ENCODE measurements at places on chromosomes 16 and 17.

GRCh38 chr17:56774650-56775049, 59.1 kb downstream of the C17orf67 start:
- DNase-seq = no peak

GRCh38 chr17:71472809-71473789, 647.7 kb upstream of the SOX9 start:
- peak; percentile 5 for DNase-seq

DNA sequence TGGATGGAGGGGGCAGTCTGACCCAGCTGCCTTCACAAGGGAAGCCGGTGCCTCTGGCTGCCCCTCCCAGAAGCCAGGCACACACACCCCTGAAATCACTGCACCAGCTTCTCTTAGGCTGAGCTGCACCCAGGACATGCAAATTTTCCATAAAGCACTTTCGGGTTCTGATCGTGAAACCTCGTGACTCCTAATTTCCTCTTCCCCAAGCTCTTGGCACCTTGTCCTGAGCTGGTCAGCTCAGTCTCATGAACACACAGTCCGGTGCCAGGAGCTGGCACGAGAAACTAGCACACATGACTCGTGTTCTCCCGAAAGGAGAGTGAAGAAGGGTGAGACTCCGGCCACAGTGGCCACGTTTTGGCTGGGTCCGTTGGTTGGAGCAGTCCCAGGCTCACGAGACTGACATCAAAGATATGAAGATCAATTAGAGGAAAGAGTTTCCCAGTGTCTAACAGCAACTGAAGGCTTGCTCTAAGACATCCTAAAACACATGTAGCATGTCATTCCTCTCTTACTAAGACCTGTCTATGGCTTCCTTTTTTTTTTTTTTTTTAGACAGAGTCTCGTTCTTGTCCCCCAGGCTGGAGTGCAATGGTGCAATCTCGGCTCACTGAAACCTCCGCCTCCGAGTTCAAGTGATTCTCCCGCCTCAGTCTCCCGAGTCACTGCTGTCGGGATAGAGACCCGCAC, 9.2 kb upstream of the ABR start:
- DNase-seq = peak; percentile 87

- DNase-seq = no peak
Measured at GRCh38 chr16:591231-591630, 1.4 kb downstream of the RAB40C start.

DNA sequence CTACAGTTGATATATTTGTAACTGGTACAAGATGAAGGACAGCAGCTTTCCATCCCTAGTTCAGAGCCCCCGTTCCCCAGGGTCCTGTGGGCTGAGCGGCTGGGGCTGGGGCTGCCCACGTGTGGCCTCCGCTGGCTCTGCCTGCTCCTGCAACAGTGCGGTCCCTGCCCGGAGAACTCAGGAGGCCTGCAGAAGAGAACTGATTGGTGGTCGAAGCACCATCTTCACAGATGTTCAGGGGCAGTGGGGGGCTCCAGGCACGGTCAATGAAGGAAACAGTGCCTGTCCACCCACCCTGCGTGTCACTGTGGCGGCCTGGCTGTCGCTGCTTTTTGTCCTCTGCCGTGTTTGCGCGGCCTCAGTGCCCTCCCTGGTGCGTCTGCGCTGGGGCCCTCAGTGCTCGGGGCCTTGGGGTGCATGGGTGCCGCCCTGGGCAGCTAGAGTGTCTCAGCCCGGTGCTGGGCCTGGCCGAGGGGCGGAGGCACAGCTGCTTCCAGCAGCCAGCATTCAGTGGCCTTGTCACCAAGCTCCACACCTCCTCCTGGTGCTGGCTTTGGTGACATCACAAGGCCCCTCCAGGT, 4.2 kb upstream of the NUDT16L1 start:
- DNase-seq = no peak

GRCh38 chr17:82820278-82821251, 19.3 kb downstream of the ZNF750 start:
- DNase-seq = no peak

DNA sequence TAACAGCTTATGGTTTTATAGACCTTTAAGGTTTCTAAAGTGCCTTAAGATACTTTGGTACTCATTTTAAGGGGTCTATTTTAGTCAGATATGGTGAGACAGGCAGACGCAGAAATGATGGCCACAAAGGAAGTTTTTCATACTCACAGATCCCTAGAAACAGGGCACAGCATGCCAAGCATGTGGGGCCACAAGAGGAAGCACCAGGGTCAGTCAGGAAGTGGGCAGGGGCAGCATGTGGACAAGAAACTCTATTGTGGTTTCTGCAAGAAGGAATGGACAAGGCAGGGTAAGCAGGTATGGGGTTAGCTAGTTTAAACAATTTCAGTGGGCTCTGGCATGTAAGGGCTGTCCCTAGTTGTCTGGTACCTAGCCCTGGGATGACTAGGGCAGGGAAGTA, 8.5 kb downstream of the EFCAB3 start:
- no peak for DNase-seq

DNA sequence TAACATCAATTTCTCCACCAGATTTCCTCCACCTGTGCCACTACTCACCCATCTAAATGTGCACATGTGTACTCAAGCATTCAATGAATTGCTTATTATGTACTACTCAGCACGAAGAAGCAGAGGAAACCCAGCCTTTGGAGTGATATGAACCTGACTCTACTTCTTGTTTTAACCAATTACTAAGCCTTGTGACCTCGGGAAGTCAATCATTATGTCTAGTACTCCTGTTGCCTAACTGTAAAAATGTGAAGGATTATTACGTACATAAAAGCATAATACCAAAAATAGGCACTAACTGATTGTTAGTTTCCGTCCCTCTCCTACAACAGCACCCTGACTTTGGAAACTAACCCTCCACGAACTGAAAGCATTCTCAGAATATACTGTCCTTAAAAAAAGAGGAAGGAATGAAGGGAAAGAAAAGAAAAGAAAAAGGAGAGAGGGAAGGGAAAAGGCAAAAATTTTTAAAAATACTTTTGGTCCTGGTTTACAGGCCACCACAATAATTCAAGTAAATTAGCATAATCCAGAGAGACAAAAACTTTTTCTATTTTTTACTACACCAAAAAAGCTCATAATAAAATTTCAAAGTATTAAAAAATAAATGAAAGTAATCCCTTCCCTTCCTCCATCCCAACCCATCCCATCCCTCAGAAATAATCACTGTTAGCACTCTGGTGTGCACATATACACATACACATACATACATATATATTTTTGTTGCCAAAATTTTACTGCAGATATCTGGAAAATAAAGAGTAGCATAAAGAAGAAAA, 53.6 kb downstream of the KANSL1 start:
- DNase-seq = no peak

- DNase-seq = peak; percentile 74
Measured at GRCh38 chr16:27304881-27305745, 8.7 kb upstream of the IL4R start.

GRCh38 chr17:68122587-68122986, 87.1 kb downstream of the KPNA2 start:
- DNase-seq = no peak

DNA sequence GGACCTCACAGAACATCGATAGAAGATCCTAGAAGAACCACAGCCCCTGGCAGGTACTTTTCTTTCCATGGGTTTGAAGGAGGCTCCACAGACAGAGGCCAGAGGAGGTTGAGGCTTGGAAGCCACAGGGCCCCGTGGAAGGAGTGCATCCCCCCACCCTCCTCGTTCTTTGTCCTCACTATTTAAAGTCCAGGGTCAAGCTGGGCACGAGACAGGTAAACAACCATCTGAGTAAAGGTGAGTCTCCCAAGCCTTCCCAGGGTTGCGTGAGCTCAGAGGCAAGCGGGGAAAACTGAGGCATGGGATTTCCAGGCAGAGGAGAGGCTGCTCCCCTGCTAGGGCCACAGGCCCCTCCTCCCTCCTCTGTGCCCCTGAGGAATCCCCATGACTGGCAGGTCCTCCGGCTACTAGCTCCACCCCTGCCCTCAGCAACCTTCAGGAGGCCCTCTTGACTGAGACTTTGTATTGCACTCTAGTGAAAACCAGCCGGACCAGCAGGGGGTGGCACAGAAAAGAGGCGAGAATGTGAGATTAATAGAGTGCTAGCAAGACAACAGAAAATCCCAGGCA, 927 bp upstream of the SULT1A2 start:
- no peak for DNase-seq

DNA sequence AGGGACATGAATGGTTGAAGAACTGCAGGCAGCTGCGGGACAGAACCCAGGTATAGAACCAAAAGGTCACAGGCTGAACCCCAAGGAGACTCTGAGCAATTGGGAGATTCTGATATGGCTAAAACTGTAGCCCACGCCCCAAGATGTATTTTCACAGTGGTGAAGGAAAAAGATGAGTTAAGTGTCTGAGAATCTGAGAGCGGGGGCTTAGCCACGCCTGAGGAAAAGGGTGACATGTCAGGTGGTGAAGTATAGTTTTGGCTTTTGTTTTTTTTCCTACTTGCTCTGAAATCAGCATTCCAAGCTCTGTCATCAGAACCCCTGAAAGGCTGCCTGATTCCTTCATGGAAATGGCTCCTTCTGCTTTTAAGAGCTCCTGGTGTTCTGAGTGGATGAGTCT, 73.3 kb downstream of the AKAP1 start:
- DNase-seq = no peak

DNA sequence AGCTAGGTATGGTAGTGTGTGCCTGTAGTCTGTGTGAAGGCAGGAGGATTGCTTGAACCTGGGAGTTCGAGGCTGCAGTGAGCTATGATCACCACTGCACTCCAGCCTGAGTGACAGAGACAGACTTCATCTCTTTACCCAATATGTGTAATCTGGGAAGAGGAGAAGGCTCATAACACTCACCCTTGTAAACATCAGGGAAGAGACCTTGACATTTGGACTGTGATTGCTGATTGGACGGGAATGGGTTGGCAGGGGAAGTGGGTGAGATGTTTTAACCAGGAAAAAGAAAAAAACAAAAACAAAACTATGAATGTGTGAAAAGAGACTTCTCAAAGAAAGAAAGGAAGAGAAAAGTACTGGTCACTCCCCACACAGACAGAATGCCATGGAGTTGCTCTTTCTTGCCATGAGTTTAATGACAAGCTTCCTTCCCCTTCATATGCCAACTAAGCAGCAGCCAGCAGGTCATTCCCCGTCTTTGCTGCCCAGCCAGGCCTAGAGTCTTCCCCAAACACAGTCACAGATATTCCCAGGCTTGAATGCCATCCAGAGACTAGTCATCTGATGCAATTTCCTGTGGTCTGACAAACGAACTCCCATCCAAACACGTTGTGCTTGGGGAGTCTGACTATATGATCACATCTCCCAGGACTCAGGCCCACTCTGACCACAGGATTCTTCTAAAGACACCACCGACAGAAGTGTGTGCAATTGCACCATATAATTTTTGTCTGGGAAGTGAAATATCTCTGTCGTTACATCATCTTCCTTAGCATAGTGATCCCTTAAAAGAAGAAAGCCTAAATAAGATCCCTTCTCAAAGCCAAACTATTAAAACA, 3.6 kb upstream of the XAF1 start:
- peak; percentile 85 for DNase-seq

DNA sequence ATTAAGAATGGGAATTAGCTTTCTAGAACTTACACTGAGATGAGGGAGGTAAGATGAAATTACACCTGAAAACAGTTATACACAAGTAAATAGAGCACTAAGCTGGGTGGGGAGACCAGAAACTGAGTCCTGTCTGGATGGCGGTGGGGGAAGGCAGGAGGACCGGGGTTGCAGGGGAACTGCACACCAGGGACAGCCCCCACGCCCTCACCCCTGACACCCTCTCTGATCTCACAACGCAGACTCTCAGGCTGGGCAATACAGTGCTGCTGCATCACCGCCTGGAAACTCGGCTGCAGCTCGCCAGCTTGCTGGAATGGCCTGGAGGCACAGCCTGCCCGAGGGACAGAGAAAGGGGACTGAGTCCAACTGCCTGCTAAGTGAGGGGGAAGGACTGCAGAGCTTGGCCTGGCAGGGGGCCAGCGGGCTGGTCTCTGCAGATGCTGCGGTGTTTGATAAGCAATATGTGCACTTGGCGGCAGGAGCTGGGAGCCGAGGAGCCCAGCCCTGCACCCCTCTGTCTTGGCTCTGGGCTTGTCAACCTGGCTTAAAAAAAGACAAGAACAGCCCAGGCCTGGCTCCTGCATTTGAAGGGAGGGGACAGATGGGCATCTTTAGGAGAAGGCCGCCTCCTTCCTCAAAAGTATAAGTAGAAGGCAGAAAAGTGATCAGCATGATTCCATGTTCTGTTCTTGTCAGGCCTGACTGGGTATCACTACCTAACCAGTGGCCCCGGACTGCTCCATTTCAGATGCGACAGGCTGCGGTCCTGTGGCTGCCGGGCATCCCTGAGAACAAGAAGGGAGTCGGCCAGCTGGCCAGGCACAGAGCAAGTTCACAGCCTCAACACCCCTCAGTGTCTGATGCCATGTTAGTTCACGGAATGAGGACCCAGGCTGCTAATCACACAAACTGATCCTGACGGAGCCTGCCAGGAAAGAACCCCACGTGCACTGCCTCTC, 30.2 kb downstream of the SPHK1 start:
- no peak for DNase-seq

DNA sequence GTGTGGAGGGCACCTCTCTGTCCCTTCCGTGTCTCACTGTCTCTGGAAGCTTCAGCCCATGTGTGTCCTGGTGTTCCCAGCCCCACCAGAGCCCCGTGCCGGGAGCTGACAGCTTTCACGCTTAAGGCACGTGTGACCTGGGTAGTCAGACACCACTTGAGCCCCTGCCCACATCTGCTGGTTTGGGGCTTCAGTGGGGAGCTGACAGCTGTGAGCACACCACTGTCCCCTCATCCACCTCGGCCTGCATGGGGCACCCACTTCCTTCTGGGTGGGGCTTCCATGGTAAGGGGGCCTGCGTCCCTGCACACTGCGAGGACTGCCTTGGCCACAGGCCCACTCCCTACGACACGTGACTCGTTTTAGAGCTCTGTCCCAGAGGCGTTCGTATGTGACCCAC, 2.6 kb upstream of the TEDC2 start:
- DNase-seq = no peak

- DNase-seq = no peak
Measured at GRCh38 chr16:53129281-53130158, 74.7 kb downstream of the CHD9 start.

DNA sequence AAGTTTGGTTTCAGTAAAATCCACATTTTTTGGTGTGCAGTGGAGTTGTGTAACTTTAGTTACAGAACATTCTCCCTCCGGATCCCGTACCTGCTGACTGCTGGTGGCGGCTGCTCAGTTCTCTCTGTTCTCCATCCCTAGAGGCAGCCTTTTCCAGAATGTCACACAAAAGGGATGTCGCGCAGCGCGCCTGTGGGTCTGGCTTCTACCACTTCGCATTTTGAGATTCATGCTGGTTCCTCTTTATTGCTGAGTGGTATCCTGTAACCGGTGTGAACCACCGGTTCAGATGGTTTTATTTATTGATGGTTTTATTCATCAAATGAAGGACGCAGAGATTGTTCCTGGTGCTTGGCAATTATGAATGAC, 981 bp upstream of the CEP131 start:
- DNase-seq = no peak

GRCh38 chr17:66365903-66366302, 63.5 kb downstream of the PRKCA start:
- no peak for DNase-seq

GRCh38 chr17:794876-795275, 12.7 kb downstream of the MRM3 start:
- no peak for DNase-seq

GRCh38 chr16:71626018-71626857, at the start of gene MARVELD3:
MARVELD3 (plus strand) TSS chr16:71626184; CDS start chr16:71626230, 46 bp downstream.
- DNase-seq = no peak

- no peak for DNase-seq
Measured at GRCh38 chr16:54595621-54596020, 309.0 kb upstream of the IRX3 start.

- no peak for DNase-seq
Measured at GRCh38 chr17:37167756-37168155, 208.0 kb upstream of the C17orf78 start.

- no peak for DNase-seq
Measured at GRCh38 chr16:85379041-85380001, 233.8 kb upstream of the GSE1 start.

GRCh38 chr16:68291227-68291626, 19.5 kb downstream of the SLC7A6OS start:
- DNase-seq = no peak

All from MG63 (cell line).